Stimulated activated CD4-positive, alpha-beta T cell treated with anti-CD3 and anti-CD28 coated beads, Interleukin-15, amount 100 ng/mL, for 48 hours (primary cell): ENCODE measurements at places on chromosomes 12 and 14.

DNA sequence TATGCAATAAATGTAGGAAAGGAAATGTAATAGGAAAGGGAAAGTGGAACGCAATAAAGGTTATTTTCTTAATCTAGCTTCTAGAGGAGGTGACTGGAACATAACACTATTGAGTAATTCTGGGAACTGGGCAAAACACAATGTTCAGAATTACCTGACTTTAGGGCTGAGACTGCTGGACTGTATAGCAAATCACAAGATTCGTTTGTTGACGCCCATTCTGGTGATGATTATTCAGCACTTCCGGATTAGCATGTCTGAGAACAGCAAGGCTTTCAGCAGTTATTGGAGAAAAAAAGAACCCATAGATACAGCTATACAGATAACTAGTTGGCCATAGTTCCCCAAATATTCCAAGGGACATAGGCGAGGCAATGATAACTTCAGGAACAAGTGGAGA, 2.3 kb upstream of the KLRD1 start:
- DNase-seq = no peak

DNA sequence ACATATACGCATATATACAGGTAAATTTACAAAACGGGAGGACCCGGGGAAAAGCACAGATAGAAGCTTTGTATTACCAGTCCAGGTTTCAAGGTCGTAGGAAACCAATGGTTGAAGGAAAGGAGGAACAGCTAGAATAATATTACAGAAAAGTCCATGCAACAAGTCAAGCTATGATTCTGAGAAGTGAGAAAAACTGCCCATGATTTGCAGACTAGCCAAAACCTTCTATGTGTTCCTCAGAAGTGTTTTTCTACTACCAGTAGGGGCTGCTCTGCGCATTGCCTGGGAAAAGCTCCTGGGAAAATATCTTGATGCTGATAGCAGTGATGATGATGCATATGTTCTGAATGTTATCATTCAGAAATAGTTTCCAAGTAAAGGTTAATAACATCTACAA, 2.2 kb downstream of the PDZRN4 start:
- DNase-seq = no peak

DNA sequence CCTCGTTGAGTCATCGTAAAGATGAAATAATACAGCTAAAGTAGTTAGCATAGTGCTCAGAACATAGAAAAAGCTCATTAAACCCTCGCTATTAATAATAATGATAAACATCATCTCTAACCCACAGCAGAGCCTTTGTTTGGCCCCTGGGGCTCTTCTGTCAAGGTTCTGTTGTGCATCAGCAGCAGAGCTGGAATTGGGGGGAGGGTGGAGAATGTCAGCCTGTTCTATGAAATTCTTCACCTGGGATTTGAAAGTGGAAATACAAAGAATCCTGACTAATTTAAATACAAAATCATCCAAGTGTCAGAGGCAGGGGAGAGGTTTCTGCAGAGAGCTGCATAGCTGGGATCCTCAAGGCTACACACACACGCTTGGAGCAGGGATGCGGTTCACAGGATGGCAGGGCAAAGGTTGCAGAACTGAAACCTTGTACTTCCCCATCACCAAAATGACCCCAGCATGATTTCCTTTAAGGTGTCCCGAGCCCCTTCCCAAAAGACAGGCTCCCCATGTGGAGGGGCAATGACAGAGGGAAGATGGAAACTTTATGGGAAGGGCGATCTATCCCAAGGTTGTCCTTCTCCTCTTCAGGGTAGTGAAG, 71.8 kb downstream of the DAD1 start:
- DNase-seq = no peak

GRCh38 chr12:71085575-71085974, 72.2 kb downstream of the TSPAN8 start:
- DNase-seq = no peak

DNA sequence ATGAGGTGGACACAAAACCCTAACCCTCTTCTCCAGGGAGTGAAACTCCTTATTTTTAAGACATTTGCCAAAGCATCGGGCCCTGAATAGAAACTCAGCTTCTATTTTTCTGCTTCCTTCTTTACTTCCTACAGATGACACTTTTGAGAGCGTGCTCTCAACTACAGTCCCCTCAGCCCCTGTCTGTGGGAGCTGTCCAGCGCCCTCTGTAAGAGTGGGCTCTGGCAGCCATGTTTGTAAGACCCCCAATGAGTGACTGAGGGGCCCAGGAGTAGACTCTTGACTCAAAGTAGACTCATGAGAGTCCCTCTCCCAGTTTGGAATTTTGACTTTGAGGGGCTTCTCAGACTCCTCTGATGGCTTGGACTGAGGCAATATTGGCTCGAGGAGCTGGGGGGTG, 25.5 kb upstream of the BATF start:
- no peak for DNase-seq

- DNase-seq = no peak
Observed at GRCh38 chr12:89311703-89312293, 40.5 kb downstream of the DUSP6 start.

DNA sequence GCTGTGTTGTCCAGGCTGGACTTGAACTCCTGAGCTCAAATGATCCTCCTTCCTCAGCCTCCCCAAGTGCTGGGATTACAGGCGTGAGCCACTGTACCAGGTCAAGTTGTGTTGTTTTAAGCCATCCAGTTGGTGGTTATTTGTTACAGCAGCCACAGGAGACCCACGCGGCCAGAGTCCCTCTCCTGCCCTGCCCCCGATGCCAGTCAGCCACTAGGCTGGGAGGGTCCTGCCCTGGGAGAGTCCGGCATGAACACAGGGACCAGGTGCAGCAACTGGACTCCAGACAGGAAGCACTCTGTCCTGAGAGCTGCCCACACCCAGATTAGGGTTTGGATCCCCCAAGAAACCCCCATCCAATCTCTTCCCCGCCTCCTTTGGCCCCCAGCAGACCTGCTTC, 44.1 kb upstream of the FZD10 start:
- DNase-seq = no peak
